ENCODE measurements at places on chromosomes 3 and 15.

- no peak for DNase-seq
Observed at GRCh38 chr3:14730703-14731382, 55.9 kb downstream of the C3orf20 start.

DNA sequence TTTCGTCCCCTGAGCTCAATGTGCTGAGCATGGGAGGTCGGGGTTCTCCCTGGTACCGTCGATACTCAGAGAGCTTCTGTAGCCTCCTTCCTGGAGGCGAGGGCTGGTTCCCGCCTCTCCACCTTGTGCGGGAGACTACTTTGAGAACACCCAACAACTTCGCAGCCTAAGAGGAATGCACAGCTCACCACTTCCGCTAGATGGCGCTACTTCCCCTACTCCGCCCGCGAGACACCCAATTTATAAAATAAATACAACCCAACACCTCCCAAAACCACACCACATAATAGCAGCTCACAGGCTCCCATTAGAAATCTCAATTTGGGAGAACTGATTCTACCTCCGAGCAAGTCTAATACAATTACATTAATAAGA lies 1.2 kb downstream of the RGMA start:
- peak; percentile 35 for DNase-seq

- no peak for DNase-seq
Observed at GRCh38 chr3:23829242-23829934, 23.6 kb downstream of the UBE2E1 start.

- DNase-seq = no peak
Observed at GRCh38 chr3:126923423-126923822, 59.5 kb upstream of the PLXNA1 start.

DNA sequence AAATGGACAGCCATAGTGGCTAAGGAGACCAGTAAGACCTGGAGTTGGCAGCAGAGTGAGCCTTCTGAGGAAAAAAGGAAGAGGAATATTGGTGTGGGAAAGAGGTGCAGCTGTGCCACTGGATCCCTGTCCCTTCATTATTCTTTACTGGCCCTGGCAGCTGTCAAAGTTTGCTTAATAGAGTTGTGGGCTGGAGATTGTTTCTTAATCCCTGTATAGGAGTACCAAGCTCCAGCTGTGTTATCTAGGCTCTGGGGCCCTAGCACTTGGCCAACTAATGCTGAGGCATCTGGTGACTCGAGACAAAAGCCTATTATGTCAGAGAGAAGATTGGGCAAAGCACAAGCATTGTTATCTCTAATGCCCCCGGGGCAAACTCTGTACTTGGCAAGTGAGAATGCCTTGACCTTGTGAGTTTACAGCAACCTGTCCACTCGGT lies 61.4 kb downstream of the ZNF609 start:
- no peak for DNase-seq

DNA sequence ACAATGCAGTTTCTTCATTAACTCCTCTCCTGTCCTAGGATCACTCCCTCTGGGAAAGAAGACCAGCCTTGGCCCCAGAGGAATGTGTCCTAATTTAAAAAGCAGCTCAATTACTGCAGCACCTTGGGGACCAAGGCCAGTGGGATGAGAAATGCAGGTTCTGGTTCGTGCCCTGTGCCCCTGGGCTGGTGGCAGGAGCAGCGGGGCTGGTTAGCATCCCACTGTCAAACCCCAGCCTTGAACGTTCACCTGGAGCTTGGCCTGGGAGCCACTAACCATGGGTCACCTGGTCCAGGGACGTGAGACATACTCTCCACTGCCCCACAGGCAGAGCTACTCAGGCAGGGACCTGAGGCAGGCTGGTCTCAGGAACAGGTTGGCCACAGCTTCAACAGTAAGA lies 8.4 kb upstream of the RTP3 start:
- no peak for DNase-seq

GRCh38 chr3:56125358-56126005 lies 342.8 kb downstream of the ERC2 start:
- DNase-seq = no peak

GRCh38 chr15:86919581-86919980 lies 839.9 kb downstream of the AGBL1 start:
- no peak for DNase-seq

- no peak for DNase-seq
Observed at GRCh38 chr3:106880206-106880605, 497.0 kb upstream of the CCDC54 start.

DNA sequence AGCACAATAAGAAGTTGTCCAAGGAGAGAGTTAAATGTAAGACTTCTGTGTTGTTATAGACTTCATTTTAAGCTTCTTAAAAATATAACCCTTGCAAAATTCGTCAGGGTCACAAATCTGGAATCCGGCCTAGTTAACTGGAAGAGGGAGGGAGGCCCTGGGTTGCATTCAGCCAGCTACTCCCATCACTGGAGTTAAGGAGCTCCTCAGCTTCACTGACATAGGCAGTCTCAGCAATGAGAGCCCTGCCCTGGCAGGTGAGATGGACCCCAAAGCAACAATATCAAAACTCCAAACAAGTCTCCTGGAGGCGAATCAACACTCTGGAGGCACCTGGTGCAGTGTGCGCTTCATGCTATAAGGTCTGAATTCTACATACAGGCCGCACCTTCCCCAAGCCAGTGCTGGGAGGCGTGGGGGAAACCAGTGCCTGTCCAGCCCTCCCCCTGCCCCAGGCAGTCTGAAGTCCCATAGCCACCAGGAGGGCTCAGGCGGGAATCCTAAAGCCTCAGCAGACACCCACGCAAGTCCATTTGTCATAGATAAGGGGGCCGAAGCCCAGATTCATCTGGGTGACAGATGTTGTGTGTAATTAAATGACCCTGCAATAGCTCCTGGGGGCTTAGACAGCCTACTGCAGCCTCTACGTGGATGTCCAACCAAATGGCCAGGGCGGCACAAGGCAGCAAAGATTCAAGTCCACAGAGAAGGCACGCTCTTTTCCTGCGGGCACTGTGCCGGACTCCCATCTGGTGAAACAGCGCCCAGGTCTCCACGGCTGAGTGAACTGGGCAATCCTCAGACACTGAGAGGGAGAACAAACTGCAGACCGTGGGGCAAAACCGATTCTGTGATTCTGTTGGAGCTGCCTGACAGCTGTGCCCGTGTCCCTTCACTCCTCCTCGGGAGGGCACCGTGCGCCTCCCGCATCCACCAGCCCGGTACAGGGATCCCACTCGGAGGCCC lies 64.9 kb downstream of the ATP10A start:
- DNase-seq = no peak

GRCh38 chr3:132605374-132605792 lies 8.3 kb downstream of the ACKR4 start:
- no peak for DNase-seq

DNA sequence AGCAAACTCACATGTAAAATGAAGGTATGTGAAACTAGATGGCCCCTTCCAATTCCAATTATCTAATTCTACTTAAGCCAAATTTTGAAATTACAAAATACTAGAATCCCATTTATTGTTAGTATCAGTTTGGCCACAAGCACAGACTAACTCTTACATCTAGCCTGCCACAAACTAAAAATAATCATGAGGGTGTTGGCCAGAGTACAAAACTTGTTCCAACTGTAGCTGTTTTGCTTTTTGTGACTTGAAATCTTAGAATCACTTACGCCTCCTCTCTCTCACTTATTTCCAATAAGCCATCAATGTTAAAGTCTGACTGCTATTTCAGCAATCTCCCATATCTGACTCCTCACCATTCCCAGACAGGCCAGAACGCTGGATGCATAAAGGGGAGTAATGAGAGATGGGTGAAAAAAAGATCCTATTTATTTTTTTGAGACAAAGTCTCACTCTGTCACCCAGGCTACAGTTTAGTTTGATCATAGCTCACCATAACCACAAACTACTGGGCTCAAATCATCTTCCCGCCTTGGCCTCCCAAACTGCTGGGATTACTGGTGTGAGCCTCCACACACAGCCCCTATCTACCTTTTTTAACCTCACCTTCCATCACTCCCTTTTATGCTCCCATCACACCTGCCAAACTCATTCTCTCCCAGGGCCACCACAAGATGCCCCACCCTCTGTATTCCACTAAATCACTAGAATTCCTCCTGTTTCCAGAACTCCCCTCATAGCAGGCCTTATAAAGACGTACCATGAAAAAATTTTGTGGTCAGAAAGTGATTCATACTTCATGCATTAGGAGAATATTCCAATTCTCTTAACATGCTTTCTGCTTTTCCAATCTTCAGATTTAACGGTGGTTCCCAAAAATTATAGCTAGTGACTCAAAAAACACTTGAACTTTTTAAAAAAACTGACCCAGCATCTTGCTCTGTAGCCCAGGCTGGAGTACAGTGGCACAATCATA lies 36.5 kb downstream of the ATOSA start:
- DNase-seq = no peak

Measured in stimulated activated CD4-positive, alpha-beta T cell treated with anti-CD3 and anti-CD28 coated beads, Interleukin-1b, Interleukin-23, amount 100 ng/mL, for 1 hour (primary cell).